Stimulated activated CD4-positive, alpha-beta T cell treated with anti-CD3 and anti-CD28 coated beads, Interleukin-12 subunit alpha, Interleukin-12 subunit beta, amount 100 ng/mL, for 4 hours (primary cell): ENCODE measurements at places on chromosomes 16 and 17.

GRCh38 chr17:67867591-67867990, 42.3 kb downstream of the BPTF start:
- DNase-seq, result no peak

DNA sequence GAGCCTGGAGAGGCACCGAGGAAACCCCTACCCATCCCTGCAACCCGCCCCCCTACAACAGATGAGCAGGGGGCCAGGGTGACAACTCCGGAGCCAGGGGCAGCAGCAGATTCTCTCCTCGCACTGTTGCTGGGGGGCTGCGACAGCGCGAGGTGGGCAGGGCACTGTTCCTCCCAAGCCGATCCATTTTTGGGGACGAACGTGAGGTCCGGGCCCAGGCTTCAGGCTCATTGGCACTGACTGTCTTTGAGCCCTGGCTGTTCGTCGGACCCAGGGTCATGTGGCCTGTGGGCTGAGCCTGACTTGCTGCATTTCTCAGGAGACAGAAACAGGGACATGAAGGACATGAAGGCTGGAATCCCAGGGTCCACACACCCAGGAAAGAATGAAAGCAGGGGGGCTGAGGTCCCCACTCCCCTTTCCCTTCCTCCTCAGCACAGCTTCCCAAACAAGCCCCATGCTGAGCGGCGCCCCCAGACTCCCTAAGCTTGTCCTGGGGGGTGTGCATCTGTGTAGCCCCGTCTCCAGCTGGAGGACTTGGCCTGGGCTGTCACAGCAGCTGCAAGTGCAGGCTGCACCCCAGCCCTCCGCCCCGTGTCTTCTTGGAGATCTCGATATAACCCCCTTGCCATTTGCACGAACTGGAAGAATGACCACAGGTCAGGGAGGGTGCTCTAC, 18.7 kb downstream of the CEP295NL start:
- DNase-seq, result no peak

- DNase-seq, result no peak
These were observed 26.8 kb upstream of the MTMR4 start for GRCh38 chr17:58541249-58541648.

DNA sequence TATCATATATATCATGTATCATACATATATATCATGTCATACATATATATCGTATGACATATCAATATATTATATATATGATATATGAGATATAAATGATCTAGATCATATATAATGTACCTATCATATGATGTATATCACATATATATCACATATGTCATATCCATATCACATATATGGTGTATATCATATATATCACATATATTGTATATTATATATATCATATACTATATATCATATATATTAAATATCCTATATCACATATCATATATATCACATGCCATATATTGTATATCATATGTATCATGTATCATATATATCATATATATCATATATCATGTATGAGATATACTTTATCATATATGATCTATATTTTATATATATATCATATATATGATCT, 355.9 kb upstream of the RBFOX1 start:
- DNase-seq, result no peak

DNA sequence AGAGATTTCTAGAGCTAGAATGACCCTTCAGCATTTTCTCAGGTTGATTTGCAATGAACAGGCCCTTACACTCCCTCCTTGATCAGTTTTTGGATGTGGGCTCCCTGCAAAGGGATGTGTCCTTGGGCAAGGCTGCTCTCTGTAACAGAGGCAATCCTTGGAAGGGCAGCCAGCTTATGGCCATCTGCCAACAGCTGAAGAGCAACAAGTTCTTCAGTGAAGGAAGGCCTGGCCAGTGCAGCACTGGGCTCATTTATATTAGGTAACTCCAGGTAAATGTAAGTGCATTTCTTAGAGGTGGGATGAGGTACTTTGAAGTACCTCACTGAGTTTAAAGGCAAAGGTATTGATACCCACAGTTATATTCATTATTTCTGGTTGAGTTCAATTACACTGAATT, 114.3 kb upstream of the KCNJ16 start:
- DNase-seq, result no peak

DNA sequence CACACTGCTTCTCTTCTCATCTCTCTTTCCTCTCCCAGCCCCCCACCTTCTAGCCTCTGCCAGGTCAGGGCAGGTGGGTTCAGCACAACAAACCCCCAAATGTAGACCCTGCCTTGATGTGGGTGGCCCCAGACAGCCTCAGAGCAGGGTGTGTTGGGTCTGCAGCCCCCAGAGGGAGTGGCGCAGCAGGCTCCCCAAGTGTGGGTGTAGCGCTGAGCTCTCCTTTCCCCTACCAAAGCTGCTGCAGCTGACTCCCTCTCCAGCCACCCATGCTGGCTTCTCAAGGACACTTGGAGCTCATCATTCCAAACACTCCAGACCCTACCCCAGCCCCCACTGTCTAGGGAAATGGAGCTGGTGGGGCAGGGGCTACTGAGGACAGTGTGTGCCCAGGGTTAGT, 27.3 kb downstream of the NLRC3 start:
- DNase-seq, result no peak

DNA sequence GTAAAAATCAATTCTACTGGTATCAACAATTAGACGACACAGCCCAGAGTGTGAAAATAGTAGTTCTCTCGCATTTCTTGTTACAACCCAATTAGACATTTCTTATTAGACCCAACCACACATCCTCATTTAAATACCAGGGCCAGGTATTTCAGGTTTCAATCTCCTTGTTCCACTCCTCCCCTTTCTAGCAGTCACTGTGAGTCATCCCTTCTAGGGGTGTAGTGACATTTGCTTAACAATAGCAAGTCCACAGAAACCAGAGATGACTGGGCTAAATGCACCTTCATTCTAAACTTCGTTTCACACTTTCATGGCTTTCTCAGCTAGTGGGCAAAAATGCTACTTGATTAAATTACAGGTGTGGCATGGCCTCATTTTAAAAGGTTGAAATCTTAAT, 116.9 kb upstream of the CACNG3 start:
- DNase-seq, result no peak

DNA sequence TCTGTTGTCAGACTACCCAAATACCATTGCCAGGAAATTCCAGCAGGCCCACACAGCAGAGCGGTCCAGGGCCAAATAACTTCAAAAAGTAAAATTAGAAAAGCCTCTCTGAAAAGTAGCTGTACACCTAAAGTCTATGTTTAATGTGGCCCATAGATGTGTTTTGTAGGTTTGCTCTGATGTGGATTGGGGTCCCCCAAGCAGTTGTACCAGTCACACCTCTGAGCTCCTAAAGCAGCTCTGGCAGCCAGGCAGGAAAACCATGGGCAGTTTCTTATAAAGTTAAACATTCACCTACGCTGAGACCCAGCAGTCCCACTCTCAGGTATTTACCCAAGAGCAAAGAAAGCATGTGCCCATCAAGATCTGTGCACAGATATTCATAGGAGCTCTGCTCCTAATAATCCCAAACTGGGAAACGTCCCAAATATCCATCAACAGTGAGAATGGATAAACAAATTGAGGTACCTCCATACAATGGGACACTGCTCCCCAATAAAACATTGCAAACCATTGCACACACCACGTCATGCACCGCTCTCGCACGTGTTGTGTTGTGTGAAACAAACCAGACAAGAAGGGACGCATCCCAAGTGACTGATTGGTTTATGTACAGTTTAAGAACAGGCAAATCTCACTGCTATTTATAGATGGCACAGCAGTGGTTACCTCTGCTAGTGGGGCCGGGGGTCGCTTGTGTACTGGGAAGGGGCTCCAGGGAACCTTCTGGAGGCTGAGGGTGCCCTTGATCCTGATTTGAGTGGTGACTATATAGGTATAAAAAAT, 15.8 kb upstream of the PRM1 start:
- no peak for DNase-seq

DNA sequence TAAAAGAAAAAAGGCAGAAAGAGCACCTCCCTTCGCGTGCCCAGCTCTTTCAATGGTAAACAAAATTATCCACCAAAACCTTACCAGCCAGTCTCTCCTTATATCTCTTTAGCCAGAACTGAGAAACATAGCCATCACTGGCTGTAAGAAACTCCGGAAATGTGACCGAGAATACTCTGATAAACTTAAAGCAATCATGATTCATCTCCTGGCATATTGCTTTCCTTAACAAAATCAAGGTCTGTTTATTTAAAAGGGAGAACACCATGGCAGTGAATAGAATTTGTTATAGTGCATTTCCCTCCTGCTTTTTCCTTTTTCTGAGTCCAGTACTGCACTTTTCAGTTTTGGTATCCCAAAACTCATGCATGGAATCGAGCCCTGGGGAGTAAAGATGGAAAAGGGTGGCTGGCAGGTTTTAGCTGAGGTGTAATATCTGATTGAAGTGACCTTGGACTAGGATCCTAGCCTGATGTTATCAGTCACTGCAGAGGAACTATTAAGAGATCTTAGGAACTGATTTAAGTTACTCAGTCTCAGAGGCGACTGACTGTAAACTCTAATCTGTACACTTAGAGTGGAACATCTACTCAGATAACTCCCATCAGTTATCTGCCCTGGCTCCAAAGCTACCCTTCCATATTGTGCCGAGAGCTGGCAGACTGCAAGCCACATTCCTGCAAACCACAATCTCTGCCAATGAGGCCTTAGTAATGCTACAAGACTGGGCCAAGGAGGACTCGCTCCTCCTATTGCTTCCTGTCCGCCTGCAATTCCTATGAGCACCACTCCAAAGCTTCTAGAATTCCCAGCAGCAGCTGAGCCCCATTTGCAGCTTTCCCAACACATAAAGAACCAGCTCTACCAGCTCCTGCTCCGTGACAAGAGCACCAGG, 7.4 kb upstream of the COX10 start:
- no peak for DNase-seq

DNA sequence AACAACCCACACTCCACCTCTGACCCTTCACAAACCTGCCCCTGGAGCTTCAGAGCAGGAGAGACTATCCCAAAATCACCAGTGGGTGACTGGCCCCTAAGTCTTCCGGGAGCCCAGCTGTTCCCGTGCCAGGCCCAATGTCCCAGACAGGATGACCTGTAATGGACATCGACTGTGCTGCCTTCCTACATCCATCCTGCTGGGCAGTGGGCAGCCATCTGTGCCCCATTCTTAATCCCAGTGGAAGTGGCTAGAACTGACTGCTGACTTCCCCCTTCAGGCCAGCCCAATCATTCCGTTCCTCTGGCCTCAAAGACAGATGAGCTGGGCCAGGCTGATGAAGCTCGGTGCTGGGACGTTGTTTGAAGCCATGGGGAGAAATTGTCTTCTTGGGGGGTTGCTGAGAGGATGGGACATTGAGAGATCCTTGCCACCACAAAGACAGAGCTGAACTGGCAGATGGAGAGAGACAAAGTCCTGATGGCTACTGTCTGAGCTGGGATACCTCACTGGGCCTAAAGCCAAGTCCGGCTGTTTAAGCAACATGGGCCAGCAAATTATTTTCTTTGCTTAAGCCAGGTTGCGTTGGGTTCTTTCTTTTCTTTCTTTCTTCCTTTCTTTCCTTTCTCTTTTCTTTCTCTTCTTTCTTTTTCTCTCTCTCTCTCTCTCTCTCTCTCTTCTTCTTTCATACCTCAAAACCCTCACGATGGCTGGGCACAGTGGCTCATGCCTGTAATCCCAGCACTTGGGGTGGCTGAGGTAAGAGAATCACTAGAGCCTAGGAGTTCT, 17.9 kb upstream of the ALOX15B start:
- no peak for DNase-seq

DNA sequence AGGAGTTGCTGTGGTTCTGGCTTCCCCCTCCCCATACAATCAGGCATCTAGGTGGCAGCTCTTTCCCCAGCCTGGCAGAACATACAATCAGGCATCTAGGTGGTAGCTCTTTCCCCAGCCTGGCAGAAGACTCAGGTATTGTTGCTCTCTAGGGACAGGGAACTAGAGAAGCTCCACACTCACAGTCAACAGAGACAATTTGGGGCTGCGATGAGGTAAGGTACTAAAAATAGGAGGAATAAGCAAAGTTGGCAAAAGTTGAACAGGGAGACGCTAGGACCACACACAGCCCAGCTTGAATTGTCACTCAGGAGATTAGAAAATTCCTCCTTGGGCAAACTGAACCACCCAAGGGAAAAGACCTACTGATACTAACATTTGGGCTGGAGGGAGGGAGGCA, 315.5 kb upstream of the CDH5 start:
- DNase-seq, result no peak

GRCh38 chr17:57365420-57365819, 109.1 kb downstream of the MSI2 start:
- no peak for DNase-seq

DNA sequence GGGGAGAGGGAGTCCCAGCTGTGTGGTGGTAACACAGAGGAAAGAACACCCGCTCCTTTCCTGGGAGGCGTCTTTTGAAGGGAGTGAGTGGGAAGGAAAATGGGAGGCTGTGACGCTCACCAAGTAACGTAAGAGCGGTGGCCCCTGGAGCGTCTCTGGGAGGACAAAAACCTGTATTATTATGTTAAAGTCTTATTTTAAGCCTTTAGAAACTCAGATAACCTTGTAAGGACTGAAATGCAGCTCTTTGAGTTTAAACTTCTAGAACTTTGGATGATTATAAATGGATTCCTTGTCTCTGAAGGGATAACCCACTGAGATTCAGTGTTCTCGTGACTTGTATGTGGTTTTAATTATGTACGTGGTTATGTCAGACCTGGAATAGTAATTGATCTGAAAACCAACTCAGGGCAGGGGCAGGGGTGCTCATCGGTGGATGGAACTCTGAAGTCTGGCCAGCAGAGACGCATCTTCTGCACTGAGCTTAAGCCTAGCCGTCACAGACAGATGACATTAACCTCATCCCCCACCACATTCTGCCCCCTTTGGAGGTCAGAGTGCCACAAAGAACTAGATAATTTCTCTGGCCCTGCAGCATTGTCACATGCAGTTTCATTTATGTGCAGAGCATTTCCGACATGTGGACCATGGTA, 41.8 kb upstream of the SLC12A3 start:
- no peak for DNase-seq
